ENCODE measurements at places on chromosomes 1 and 21.

- no peak for DNase-seq
Observed at GRCh38 chr1:200929530-200930278, 35.0 kb downstream of the INAVA start.

GRCh38 chr1:244065063-244065793 is 14.1 kb downstream of the ZBTB18 start:
- DNase-seq: no peak

DNA sequence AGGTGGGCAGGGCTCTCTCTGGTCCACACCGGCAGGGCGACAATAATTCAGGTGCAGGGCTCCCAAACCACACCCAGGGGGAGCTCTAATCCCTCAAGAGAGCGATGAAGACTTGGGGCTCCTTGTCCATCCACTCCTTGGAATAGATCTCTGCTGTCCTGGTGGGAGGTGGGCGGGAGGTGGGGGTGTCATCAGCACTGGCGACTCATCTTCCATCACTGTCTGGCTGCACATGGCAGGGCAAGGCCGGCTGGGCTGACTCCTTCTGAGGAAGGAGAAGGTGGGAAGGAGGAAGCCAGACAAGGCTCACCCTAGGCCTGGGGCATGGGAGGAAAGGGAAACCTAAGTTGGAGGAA is 29.3 kb downstream of the TNNT2 start:
- peak; percentile 79 for DNase-seq

DNA sequence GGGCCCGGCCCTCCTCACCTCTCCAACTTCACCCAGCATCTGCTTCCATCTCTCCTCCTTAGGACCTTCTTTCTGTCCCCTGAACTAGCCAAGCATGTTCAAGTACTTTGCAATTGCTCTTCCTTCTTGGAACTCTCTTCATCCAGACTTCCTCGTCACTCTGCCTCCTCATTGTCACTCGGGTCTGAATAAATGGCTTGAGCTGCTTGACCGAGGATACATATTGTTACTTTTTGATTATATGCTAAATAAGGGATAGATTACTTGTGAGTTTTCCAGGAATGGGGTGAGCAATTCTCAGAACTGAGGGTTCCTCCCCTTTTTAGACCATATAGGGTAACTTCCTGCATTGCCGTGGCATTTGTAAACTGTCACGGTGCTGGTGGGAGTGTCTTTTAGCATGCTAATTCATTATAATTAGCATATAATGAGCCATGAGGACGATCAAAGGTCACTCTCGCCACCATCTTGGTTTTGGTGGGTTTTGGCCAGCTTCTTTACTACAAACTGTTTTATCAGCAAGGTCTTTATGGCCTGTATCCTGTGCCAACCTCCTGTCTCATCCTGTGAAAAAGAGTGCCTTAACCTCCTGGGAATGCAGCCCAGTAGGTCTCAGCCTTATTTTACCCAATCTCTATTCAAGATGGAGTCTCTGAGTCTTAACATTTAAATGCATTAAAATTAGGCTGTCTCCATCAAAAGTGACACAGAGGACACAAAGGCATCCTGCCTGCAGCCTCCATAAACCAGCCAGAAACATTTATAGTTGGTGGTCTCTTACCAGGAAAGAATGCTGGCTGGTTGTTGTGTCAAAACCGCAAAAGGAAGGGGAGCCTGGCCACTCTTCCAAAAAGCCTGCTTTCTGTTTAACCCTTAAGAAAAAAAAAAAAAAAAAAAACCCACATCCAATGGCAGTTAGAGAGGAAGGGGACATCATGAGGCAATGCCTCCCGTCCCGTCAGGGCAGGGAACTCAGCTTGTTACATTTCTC is 179.3 kb downstream of the KAZN start:
- no peak for DNase-seq

DNA sequence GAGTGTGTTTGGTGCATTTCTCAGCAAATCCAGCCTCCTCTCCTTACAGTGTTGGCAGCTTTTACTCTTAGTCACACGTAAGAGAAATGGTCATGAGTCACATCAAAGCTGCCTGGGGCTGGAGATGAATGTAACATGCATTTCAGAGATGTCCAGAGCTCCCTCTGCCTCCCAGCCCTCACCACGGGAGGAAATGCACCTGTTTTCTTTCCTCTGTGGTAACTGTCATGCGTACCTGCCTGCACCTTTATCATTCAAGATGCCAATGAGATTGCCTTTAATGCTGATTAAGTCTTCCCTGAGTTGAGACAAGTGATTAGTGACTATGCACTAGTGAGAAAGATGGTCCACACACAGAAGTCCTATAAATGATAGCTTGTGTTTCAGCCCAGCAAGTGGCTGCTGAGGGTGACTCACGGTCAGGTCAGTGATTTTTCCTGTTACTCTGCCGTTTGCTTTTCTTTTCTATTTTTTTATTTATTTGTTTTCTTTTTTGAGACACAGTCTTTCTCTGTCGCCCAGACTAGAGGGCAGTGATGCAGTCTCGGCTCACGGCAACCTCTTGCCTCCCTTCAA is 277.3 kb upstream of the FMN2 start:
- DNase-seq: peak; percentile 18

GRCh38 chr1:1151306-1151705 is 22.4 kb upstream of the TTLL10 start:
- no peak for DNase-seq

- no peak for DNase-seq
Observed at GRCh38 chr1:68198752-68199151, 33.6 kb downstream of the WLS start.

Measured in AG08396 (cell line).